ENCODE measurements at places on chromosomes 2 and 18. TPM values are rescaled to one million over a fixed set of nuclear protein-coding genes. Genes with fewer than 3 reads are reported as not detected.

Gene STAT4
- total RNA-seq, result 0.05 TPM

GRCh38 chr2:610491-610890, 66.7 kb downstream of the TMEM18 start:
- no peak for DNase-seq

- no peak for DNase-seq
These were observed 15.7 kb upstream of the FZD7 start for GRCh38 chr2:202017940-202018339.

- DNase-seq, result no peak
These were observed 3.0 kb downstream of the ASPRV1 start for GRCh38 chr2:69958480-69958879.

DNA sequence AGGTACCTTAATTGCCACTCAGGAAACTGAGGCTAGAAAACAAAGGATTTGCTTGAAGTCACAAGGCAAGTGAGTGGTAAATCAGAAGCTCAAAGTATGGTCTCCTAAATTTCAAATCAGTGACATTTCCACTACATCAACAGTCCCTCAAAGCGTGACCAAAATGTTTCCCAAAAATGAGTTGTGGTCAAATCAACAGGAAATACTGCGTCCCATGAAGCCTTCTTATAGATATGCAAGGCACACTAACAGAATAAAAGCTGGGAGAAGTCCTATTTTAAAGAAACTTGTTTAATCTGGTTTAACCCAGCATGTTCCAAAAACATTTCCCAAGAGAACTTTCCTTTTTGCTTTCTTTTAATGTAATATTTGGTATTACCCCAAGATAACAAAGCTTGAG, 249.4 kb downstream of the EXOC6B start:
- no peak for DNase-seq

DNA sequence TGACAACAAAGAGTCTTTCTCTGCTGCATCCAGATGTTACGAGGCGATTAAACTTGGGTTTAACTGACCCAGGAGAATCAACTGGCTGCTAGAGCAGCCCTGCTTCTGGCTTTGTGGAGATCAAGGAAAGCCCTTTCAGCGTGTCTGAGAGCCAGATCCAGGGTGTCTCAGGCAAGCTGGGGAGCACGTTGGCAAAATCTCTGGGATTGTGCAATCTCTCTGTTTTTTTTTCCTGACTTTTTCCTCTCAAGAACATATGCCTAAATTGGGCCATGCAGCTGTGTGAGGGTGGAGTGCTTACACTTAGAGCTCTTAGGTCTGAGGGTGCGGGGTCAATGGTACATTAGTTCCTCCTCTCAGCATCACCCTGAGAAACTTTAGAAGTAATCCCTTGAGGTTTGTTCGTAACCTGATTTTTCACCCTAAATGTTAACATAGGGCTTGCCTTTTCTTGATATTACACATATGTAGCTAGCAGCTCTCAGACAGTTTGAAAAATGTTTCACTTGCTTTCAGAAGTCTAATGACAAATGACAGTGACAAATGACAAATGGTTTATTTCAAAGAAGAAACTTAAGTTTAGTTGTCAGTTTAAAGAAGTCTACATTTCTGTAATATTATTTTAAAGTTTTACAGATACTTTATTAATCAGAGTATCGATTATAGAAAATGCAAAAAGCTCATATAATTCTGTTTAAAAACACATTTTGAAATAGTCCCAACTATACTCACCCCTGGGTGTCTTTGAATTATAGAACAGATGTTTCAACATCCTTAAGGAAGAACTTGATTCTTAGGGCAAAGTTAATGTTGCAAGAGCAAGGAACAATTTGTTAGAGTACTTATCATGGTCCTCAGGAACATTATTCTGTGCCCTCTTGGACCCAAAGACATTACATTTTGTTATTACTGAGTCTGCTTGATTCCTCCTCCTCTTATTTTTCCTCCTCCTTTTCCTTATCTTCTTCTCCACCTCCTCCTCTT, 38.4 kb upstream of the ZSWIM2 start:
- DNase-seq, result no peak

DNA sequence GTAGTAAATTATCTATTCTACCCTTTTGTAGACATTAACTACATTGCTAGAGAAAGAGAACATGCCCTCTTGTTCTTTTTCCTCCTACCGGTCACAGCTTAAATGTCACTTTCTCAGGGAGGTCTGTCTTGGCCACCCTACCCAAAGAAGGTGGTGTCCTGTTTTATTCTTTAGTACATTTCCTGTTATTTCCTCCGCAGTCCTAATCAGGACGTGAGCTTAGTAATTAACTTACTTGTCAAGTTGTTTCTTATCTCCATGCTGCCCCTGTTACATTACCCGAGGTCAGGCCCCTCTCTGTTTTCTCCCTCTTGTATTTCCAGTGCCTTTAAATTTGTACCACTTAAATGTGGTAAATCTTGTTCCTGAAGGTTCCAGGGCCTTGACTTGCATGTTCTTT, 73.7 kb upstream of the RMDN2 start:
- no peak for DNase-seq

Data from Panc1 (cell line).